ENCODE measurements at places on chromosomes 12 and 14.
A peak's percentile ranks its signal among the peaks of the same experiment; 100 is the strongest.

DNA sequence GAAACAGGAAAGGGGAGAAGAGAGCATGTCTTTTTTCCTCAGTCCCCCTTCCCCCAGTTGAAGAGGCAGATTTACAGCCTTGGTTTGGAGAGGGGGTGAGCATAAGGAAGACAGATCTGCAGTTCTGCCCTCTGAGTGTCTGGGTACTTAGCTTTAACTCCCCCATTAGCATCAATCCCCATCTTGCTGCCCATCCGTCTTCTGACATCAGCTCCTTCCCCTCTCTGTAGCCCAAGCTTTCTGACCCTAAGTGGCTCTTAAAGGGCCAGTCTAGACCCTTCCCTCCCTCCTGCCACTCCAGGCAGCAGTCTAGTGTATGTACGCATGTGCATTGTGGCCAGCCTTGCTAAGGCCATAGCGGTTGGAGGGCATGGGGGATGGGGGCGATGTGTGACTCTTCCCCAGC lies 7.3 kb downstream of the GPR84 start:
- no peak overlapping the region for H3K27ac ChIP-seq
- no peak overlapping the region for H3K4me3 ChIP-seq
- no peaks in the 10 kb centered on the region for H3K36me3 ChIP-seq
- no peaks in the 10 kb centered on the region for H3K27me3 ChIP-seq
- no peak for DNase-seq
- peaks cover 62% of the 10 kb centered on the region for H3K4me1 ChIP-seq

- H3K4me1 ChIP-seq: no peaks in the 10 kb centered on the region
- no peak overlapping the region for H3K27ac ChIP-seq
- no peaks in the 10 kb centered on the region for H3K36me3 ChIP-seq
These were observed 51.9 kb downstream of the CPSF2 start for GRCh38 chr14:92173668-92174067.

DNA sequence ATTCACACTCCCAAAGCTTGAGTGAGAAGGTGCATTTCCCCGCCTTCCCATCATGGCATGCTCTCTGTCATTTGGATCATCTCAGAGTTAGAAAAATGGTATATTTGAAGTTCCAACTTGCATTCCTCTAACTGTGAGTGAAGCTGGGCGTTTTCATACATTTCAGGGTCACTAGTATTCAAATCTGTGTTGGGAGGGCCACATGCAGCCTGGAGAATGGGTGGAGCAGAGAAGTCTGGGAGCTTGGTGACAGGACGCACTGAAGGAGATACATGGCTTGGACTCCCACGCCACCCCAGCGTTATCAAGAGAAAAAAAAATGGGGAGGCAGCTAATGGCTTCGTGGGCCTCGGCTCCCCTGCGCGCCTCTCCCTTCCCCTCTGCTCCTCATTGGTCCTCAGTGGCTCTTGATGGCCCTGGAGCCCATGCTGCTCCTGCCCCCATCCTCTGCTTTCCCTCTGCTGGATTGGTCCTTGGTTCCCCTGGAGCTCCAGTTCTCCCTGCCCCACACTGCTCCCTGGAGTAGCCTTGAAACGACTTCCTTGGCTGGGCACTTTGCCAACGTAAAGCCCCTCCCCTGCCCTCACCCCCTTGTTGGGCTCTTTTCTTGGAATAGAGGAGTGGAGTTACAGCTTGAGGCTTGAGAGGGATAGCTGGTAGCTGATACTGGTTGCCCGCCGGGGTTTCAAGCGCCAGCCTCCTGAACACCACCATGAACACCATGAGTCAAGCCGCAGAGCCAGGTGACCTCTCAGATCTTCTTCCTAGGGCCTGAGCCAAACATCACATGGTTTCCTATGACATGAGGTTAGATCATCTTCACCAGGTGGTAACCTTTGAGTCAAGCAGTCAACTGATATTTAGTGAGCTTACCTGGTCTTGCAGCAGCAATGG lies 139.6 kb downstream of the PRKCH start:
- no peak overlapping the region for H3K4me3 ChIP-seq
- H3K27ac ChIP-seq: no peak overlapping the region
- H3K27me3 ChIP-seq: no peaks in the 10 kb centered on the region
- peak; percentile 58 for DNase-seq
- H3K4me1 ChIP-seq: peaks cover 31% of the 10 kb centered on the region

GRCh38 chr14:69004731-69005431 lies 25.8 kb upstream of the ACTN1 start:
- peaks cover 28% of the 10 kb centered on the region for H3K4me1 ChIP-seq
- H3K4me3 ChIP-seq: no peak overlapping the region
- no peak for DNase-seq
- H3K27me3 ChIP-seq: peaks cover 26% of the 10 kb centered on the region
- H3K27ac ChIP-seq: no peak overlapping the region
- H3K36me3 ChIP-seq: no peaks in the 10 kb centered on the region

GRCh38 chr14:76595266-76595665 lies 166.0 kb upstream of the VASH1 start:
- no peak for DNase-seq
- H3K27ac ChIP-seq: no peak overlapping the region
- no peaks in the 10 kb centered on the region for H3K36me3 ChIP-seq
- H3K4me3 ChIP-seq: no peak overlapping the region

- no peaks in the 10 kb centered on the region for H3K27me3 ChIP-seq
- no peak overlapping the region for H3K4me3 ChIP-seq
- DNase-seq: no peak
- no peak overlapping the region for H3K27ac ChIP-seq
- no peaks in the 10 kb centered on the region for H3K36me3 ChIP-seq
These were observed 549.7 kb upstream of the TMEM132C start for GRCh38 chr12:127717278-127717677.

DNA sequence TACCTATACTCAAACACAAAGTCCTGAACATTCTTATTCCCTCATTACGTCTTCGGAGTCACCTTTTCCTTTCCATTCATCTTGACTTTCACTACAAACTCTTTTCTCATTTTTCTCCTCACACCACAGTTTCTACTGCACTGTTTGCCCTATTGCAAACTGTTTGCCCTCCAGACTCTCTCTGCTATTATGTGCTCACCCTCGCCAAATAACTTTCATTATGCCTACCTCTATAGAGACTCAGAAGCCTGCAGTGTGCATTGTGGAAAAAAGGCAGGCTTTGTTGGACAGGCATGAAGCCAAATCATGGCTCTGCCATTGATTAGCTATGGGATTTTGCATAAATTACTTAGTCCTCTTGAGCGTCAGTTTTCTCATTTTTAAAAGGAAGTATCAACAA lies 246.6 kb upstream of the CCDC196 start:
- H3K4me1 ChIP-seq: no peaks in the 10 kb centered on the region
- no peak overlapping the region for H3K27ac ChIP-seq
- no peak overlapping the region for H3K4me3 ChIP-seq

DNA sequence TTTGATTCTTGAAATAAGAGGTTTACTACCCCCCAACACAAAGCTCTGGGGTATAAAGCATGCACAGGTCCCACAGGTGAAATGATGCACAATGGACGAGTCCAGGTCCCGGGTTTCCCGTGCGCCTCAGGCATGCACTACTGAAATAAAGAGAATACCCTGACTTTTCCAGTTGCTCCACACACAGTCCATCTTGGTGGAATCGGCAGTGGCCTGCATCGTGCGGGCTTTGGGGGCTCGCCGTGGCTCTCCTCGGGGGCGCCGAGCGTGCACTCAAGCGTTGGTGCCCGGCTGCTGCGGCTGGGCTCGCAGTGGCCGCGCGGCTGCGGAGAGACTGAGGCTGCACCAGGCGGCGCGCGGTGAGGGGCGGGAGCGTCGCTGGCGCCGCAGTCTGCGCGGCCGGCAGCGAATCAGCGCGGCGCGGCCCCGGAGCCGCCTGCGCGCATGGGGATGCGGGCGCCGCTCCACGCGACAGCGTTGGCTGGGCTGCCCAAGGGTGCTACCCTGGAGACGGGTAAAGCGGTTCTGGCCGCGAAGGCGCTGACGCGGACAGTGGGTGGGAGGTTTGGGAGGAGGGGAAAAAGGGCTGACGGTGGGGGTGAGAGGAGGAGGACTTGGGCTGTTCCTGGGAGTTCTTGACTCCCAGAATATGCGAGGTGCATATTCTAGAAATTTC lies 53.8 kb upstream of the CCDC175 start:
- H3K36me3 ChIP-seq: no peaks in the 10 kb centered on the region
- DNase-seq: no peak

DNA sequence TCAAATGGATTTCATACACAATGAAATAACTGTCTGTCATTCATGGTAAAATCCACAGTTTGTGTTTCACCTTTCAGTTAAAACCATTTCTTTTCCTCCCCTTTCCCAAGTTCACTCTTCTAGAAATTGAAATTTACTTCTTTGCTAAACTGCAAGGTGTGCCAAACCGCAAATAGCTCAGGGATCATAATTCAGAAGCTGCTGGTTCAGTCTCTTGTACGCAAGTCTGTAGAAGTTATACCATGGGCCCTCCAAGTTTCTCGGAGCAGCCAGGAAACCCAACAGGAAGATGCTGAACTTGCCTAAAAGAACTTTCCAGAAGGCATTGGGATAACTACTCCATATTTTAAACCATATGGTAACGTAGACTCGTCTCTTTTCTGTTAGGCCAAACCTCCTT lies 268.9 kb downstream of the FLRT2 start:
- H3K4me1 ChIP-seq: no peaks in the 10 kb centered on the region
- no peak overlapping the region for H3K27ac ChIP-seq
- no peaks in the 10 kb centered on the region for H3K27me3 ChIP-seq
- no peak for DNase-seq
- no peak overlapping the region for H3K4me3 ChIP-seq
- no peaks in the 10 kb centered on the region for H3K36me3 ChIP-seq

GRCh38 chr12:12010277-12011039 lies 60.3 kb upstream of the BCL2L14 start:
- H3K4me1 ChIP-seq: no peaks in the 10 kb centered on the region
- no peak overlapping the region for H3K4me3 ChIP-seq
- no peak for DNase-seq
- H3K27ac ChIP-seq: no peak overlapping the region
- peaks cover 28% of the 10 kb centered on the region for H3K27me3 ChIP-seq

DNA sequence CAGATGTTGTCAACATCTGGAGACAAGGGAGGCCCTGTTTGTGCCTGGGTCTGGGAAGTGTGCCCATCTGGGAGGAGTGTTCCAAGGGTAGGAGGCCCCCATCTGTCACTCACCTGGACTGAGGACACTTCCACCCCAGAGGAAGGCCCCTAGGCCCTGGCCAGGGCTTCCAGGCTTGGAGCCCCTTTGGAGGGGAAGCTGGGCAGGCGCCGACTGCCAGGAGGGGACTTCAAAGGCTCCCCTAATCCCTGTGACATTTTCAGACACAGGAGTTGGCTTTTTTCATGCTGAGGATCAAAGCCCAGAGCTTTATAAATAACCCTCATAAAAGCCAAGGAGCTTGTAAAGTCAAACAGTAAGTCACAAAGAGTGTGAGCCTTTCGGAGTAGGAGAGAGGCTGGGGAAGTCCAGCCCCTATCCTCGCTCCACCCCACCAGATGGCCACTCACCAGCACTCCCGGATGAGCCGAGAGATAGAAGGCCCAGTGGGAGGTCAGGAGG lies 17.6 kb upstream of the FAM222A start:
- DNase-seq: peak; percentile 85
- H3K36me3 ChIP-seq: no peaks in the 10 kb centered on the region
- H3K27me3 ChIP-seq: peaks cover 8% of the 10 kb centered on the region
- H3K4me3 ChIP-seq: peak overlapping the region; percentile 41

DNA sequence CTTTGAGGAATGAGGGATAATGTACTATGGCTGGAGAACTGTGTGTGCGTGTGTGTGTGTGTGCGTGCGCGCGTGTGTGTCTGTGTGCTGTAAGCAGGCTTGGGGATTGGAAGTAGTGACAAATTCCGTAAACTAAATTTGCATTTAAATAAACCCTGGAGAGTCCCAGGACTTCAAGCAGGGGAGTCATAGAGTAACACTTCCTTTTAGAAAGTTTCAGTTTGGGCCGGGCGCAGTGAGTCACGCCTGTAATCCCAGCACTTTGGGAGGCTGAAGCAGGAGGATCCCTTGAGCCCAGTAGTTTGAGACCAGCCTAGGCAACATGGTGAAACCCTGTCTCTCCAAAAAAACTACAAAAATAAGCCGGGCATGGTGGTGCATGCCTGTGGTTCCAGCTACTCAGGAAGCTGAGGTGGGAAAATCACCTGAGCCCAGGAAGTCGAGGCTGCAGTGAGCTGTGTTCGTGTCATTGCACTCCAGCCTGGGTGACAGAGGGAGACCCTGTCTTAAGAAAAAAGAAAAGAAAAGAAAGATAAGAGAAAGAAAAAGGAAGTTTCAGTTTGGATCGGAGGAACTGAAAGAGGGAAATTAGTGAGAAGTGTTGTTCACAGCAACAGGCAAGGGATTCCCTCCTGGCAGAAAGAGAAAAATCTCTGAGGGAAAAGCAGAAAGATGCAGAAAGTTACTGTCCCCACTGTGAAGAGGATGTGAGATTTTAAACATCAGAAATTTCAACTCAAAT lies 222.7 kb upstream of the SOX5 start:
- H3K27me3 ChIP-seq: no peaks in the 10 kb centered on the region
- H3K4me1 ChIP-seq: no peaks in the 10 kb centered on the region
- H3K4me3 ChIP-seq: no peak overlapping the region

DNA sequence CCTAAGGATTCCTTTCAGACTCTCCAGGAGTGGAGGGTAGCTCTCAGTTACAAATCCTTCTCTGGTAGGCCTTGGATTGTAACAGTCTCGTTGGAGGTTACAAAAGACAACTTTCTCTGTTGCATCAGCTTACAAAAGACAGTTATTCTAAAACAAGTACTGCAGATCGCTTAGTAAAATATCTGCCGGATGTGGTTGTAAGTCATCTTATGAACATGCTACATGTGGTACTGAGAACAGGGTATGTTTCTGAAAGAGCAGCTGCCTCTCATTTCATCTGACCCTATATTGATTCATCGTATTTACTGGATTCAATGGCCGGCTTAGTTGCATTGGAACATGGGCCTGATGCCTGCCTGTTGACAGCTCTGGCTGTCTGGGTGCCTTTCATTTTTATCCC lies 157.4 kb downstream of the PTCSC3 start:
- no peak for DNase-seq
- no peaks in the 10 kb centered on the region for H3K27me3 ChIP-seq
- no peaks in the 10 kb centered on the region for H3K36me3 ChIP-seq
- H3K4me3 ChIP-seq: no peak overlapping the region
- H3K4me1 ChIP-seq: no peaks in the 10 kb centered on the region

DNA sequence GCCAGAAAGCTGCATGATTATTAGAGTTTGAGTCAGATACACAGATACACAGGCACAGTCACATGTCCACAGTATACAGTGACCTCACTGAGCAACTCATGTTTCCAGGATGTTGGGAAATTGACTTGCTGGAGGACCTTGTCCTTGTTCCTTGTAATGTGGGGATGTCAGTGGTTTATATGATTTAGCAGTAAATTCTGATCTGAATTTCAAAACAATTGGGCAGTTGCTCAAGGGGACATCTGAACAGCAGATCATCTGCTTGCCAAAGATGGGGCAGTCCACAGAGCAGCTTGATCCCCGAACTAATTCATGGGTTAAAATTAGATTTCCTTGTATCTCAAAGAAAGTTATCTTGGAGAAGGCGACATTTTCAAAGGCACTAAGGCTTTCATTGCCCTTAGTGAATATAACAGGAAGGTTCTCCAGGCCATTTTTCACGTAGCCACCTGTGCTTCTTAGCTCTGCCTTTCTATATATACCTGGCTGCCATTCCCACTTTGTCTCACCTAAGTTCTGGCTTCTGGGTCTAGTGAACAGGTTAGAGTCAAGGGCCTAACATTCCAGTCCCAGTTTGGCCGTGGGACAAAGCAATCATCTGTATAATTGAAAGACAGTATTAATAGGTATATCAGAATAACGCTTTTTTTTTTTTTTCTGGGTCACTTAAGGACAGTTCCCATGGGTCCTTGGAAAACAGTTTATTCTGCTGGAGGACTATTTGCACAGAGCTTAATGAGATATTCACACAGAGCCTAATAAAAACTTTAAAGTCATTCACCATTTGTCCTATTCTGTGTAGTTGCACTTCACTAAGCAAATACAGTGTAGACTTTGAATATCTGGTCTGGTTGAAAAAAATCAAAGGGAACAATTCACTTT lies 64.9 kb upstream of the STRN3 start:
- peak; percentile 97 for DNase-seq
- peaks cover 37% of the 10 kb centered on the region for H3K4me1 ChIP-seq
- H3K36me3 ChIP-seq: no peaks in the 10 kb centered on the region
- H3K27ac ChIP-seq: peak overlapping the region; percentile 79
- no peak overlapping the region for H3K4me3 ChIP-seq
